Hepatocyte (in vitro differentiated cells): ENCODE measurements at places on chromosomes 11 and 22.

- H3K27ac ChIP-seq = no peak overlapping the region
- H3K4me3 ChIP-seq = no peak overlapping the region
- no peak for DNase-seq
- H3K4me1 ChIP-seq = peaks cover 10% of the 10 kb centered on the region
- H3K27me3 ChIP-seq = no peaks in the 10 kb centered on the region
Observed at GRCh38 chr22:43381693-43382092, 30.1 kb upstream of the MPPED1 start.

- H3K27ac ChIP-seq = no peak overlapping the region
- H3K4me1 ChIP-seq = peaks cover 18% of the 10 kb centered on the region
- no peak overlapping the region for H3K4me3 ChIP-seq
- H3K27me3 ChIP-seq = peaks cover 29% of the 10 kb centered on the region
- DNase-seq = peak; percentile 97
Observed at GRCh38 chr22:29310863-29311339, 4.5 kb downstream of the GAS2L1 start.

DNA sequence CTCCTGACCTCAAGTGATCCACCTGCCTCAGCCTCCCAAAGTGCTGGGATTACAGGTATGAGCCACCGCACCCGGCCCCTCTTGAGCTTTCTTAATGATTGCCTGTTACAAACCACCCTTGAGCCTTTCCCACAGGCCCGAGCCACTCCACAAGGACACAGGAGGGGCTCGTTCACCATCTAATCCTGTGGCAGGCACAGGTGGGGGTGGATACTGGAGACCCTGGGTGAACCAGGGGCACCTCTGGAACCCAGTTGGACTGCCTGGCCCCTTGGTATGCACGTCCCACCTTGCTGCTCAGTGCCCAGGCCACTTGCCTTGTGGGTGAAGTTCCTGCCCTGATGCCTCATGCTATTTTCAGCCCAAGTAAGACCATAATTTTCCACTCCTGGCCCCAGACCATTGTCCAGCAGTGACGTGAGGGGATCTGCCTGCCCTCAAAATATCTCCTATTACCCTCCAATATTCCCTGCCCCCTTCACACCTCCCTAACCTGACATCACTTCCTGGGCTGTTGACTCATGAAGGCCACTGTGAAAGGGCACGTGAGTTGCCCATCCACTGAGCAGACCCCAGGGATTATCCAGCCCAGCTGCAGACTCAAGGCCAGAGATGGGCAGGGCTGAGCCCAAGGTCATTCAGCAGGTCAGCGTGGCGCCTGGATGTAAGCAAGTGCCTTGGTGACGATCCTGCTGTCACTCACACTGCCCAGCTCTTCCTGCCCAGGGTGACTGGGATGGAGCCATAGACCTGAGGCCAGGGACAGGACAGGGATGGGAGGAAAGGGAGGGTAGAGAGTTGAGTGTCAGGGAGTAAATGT is 19.6 kb downstream of the P2RY2 start:
- no peak overlapping the region for H3K4me3 ChIP-seq
- H3K27ac ChIP-seq = no peak overlapping the region

- H3K36me3 ChIP-seq = no peaks in the 10 kb centered on the region
- no peak for DNase-seq
- no peaks in the 10 kb centered on the region for H3K27me3 ChIP-seq
- peaks cover 59% of the 10 kb centered on the region for H3K4me1 ChIP-seq
Observed at GRCh38 chr22:42992886-42993479, 22.0 kb downstream of the PACSIN2 start.

- no peaks in the 10 kb centered on the region for H3K27me3 ChIP-seq
- H3K4me1 ChIP-seq = no peaks in the 10 kb centered on the region
- H3K4me3 ChIP-seq = no peak overlapping the region
- H3K27ac ChIP-seq = no peak overlapping the region
Observed at GRCh38 chr11:32487270-32487669, 51.9 kb upstream of the WT1 start.

DNA sequence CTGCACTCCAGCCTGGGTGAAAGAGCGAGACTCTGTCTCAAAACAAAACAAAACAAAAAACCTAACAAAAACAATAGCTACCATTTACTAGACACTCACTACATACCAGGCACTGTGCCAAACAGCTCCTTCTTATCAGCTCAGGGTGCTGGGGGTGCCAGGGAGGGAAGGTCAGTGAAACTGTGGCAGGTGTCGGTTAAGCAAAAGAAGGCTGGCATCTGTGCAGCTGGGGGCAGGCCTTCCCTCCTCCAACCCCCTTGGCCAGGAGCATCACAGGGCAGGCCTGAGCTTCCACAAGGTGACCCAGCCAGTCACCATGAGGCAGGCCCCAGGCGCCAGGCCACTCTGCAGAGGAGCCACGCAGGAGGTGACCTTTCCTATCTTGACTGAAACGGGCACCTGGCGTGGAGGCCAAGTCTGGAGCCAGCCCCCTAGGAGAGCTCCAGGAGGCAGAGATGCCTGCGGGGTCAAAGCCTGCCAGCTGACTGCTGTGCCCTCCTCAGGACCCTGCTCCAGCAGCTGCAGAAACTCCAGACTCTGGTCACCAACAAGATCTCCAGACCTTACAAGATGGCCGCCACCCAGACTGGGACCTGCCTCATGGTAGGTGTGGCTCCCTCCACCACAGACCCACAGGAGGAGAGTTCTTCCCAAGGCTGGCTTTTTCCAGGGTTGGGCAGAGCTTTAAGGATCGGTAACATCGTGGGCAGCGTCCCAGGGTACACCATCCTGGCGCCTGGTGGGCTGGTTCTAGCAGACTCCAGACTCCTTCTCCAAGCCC is 31.3 kb upstream of the DGKZ start:
- no peak overlapping the region for H3K4me3 ChIP-seq
- DNase-seq = no peak
- no peak overlapping the region for H3K27ac ChIP-seq
- no peaks in the 10 kb centered on the region for H3K36me3 ChIP-seq
- no peaks in the 10 kb centered on the region for H3K27me3 ChIP-seq
- no peaks in the 10 kb centered on the region for H3K4me1 ChIP-seq

- no peaks in the 10 kb centered on the region for H3K36me3 ChIP-seq
- no peak for DNase-seq
- H3K4me3 ChIP-seq = no peak overlapping the region
- H3K27me3 ChIP-seq = no peaks in the 10 kb centered on the region
- no peak overlapping the region for H3K27ac ChIP-seq
- H3K4me1 ChIP-seq = no peaks in the 10 kb centered on the region
Observed at GRCh38 chr22:22938672-22939587, 51.3 kb downstream of the IGLL5 start.

- no peaks in the 10 kb centered on the region for H3K36me3 ChIP-seq
- no peaks in the 10 kb centered on the region for H3K27me3 ChIP-seq
- H3K4me3 ChIP-seq = no peak overlapping the region
- DNase-seq = no peak
- peaks cover 19% of the 10 kb centered on the region for H3K4me1 ChIP-seq
Observed at GRCh38 chr11:2387266-2387987, 10.3 kb downstream of the CD81 start.

- DNase-seq = peak; percentile 47
- no peaks in the 10 kb centered on the region for H3K36me3 ChIP-seq
- H3K27ac ChIP-seq = no peak overlapping the region
- H3K4me1 ChIP-seq = peaks cover 19% of the 10 kb centered on the region
Observed at GRCh38 chr11:64186492-64187165, 658 bp downstream of the STIP1 start.

- H3K27me3 ChIP-seq = peaks cover 22% of the 10 kb centered on the region
- no peak for DNase-seq
- no peaks in the 10 kb centered on the region for H3K36me3 ChIP-seq
- H3K4me1 ChIP-seq = no peaks in the 10 kb centered on the region
Observed at GRCh38 chr11:4211991-4212390, 117.4 kb downstream of the RRM1 start.

GRCh38 chr11:31254415-31254814 is 115.1 kb downstream of the DCDC1 start:
- no peak for DNase-seq
- no peaks in the 10 kb centered on the region for H3K27me3 ChIP-seq
- H3K27ac ChIP-seq = no peak overlapping the region
- H3K4me3 ChIP-seq = no peak overlapping the region
- no peaks in the 10 kb centered on the region for H3K36me3 ChIP-seq
- H3K4me1 ChIP-seq = no peaks in the 10 kb centered on the region

DNA sequence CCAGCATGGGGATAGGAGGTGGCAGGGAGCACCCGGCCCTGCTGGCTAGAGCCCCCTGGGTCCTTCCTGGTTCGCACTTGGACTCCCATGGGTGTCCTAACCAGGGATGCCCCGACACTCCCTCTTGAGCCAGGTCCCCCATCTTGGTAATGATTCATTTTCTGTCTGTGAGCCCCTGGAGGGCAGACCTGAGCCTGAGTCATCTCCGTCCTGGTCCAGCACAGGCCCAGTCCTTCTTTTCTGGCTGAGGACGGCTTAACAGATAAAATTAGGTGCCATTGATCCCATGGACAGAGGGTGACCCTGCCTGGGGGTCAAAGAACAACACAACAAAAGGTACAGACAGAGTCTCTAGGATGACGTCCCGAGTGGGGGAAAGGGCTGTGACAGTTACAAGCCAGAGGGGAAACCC is 3.5 kb downstream of the RHOD start:
- no peak for DNase-seq
- H3K27ac ChIP-seq = no peak overlapping the region
- no peaks in the 10 kb centered on the region for H3K36me3 ChIP-seq
- H3K27me3 ChIP-seq = no peaks in the 10 kb centered on the region

- no peaks in the 10 kb centered on the region for H3K27me3 ChIP-seq
- H3K4me3 ChIP-seq = no peak overlapping the region
- H3K4me1 ChIP-seq = no peaks in the 10 kb centered on the region
- H3K36me3 ChIP-seq = no peaks in the 10 kb centered on the region
- DNase-seq = no peak
- no peak overlapping the region for H3K27ac ChIP-seq
Observed at GRCh38 chr11:111691176-111691575, 75.0 kb downstream of the PPP2R1B start.

GRCh38 chr22:48316257-48317250 is 1511.1 kb downstream of the BRD1 start:
- H3K36me3 ChIP-seq = no peaks in the 10 kb centered on the region
- H3K4me3 ChIP-seq = no peak overlapping the region
- H3K4me1 ChIP-seq = no peaks in the 10 kb centered on the region

DNA sequence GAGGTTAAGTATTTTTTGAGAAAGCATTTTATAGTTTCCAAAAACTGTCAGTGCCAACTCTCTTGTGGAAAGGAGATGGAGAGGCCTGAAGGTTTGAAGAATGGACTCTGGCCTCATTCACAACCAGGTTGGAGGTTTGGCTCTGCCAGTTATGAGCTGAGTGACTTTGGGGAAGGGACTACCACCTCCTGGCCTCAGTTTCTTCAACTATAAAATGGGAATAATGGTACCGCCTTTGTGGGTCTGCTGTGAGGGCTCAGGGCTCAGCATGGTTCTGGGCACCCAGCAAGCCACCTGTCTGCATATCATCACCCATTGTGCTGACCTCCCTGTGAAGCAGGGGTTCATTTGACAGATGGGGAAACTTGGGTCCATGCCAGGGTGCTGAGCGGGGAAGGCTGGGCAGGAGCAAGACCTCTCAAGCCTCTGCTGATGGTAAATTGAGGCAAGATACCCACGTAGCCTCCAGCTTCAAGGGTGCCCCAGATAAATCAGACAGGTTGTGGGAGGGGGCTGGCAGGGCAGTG is 3.5 kb upstream of the LIF start:
- no peaks in the 10 kb centered on the region for H3K36me3 ChIP-seq
- DNase-seq = no peak
- H3K4me1 ChIP-seq = peaks cover 57% of the 10 kb centered on the region
- H3K4me3 ChIP-seq = no peak overlapping the region
- H3K27me3 ChIP-seq = no peaks in the 10 kb centered on the region
- no peak overlapping the region for H3K27ac ChIP-seq

DNA sequence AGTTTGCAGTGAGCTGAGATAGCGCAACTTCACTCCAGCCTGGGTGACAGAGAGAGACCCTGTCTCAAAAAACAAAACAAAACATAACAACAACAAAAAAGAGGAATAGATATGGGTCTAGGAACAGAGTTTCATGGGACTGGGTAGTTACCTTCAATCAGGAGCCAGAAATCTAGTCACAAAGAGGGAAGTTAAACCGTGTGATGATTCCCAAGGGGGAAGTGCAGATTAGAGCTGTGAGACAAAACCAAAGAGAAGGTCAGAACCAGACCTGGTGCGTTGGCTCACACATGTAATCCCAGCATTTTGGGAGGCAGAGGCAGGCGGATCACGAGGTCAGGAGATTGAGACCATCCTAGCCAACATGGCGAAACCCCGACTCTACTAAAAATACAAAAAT is 42.1 kb upstream of the LARGE1 start:
- H3K27me3 ChIP-seq = no peaks in the 10 kb centered on the region
- H3K36me3 ChIP-seq = no peaks in the 10 kb centered on the region
- no peak overlapping the region for H3K4me3 ChIP-seq

GRCh38 chr11:64028398-64029115 is 7.2 kb upstream of the FLRT1 start:
- DNase-seq = peak; percentile 78
- H3K27ac ChIP-seq = no peak overlapping the region
- H3K27me3 ChIP-seq = peaks cover 5% of the 10 kb centered on the region
- H3K36me3 ChIP-seq = no peaks in the 10 kb centered on the region
- peaks cover 10% of the 10 kb centered on the region for H3K4me1 ChIP-seq

DNA sequence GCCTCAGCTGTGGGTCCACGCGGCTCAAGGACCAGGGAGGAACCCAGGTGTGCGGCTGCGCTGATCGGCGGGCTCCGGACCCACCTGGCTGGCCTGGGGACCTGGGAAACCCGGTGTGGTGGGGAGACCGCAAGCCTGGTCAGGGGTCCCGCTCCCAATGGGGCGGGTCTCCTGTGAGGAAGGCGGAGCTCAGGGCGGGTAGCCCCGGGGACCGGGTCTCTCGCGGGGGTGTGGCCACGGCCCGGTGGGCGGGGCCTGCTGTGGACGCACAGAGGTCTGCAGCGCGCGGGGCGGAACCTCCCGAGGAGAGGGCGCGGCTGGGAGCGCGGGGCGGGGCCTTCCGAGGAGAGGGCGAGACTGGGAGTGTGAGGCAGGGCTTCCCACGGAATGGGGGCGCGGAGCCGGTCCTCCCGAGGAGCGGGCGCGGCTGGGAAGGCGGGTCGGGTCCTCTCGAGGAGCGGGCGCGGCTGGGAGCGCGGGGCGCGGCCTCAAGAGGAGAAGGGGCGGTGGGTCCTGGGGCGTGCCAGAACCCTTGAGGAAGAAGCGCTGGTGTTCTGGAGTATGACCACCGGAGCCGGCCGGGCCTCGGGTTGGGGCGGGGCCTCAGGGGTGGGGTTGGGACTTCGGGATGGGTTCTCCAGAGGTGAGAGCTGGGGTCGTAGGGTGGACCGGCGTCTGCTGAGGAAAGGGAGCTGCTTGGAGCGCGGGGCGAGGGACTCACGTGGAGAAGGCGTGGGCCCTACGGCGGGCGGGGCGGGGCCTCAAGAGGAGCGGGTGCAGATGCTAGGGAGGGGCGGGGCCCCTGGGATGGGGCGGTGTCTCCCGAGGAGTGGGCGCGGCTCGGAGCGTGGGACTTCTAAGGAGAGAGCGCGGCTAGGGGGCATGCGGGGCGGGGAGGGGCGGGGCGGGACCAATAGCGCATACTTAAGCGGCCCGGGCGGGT is 20.8 kb downstream of the DGCR6L start:
- DNase-seq = peak; percentile 91
- no peaks in the 10 kb centered on the region for H3K36me3 ChIP-seq
- peak overlapping the region; percentile 55 for H3K4me3 ChIP-seq
- H3K4me1 ChIP-seq = peaks cover 13% of the 10 kb centered on the region
- H3K27me3 ChIP-seq = peaks cover 3% of the 10 kb centered on the region

GRCh38 chr22:20503816-20504215 is 3.6 kb upstream of the MED15 start:
- no peak for DNase-seq
- H3K27ac ChIP-seq = no peak overlapping the region
- no peak overlapping the region for H3K4me3 ChIP-seq
- no peaks in the 10 kb centered on the region for H3K36me3 ChIP-seq
